HFF-Myc (cell line): ENCODE measurements at places on chromosomes 7 and 10.

GRCh38 chr10:78383378-78384048 is 349.9 kb downstream of the RPS24 start:
- DNase-seq = no peak

GRCh38 chr7:96179837-96180236 is 142.1 kb downstream of the SLC25A13 start:
- no peak for DNase-seq

GRCh38 chr10:95739056-95739455 is 16.9 kb upstream of the ENTPD1 start:
- DNase-seq = no peak

DNA sequence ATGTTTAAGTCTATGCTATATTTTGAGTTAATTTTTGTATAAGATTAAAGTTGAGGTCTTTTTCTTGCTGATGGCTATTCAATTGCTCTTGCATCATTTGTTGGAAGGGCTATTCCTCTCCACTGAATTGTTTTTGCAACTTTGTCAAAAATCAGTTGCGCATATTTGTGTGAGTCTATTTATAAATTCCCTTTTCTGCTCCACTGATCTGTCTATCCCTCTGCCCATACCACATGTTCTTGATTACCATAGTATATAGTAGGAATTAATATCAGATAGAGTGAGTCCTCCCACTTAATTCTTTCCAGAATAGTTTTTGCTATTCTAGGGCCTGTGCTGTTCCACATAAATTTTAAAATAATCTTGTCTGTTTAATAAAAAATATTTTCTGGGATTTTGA is 152.4 kb upstream of the ADCY1 start:
- DNase-seq = no peak
